ENCODE measurements at places on chromosomes 7 and 10. TPM values are rescaled to one million over a fixed set of nuclear protein-coding genes. Genes with fewer than 3 reads are reported as not detected.

DNA sequence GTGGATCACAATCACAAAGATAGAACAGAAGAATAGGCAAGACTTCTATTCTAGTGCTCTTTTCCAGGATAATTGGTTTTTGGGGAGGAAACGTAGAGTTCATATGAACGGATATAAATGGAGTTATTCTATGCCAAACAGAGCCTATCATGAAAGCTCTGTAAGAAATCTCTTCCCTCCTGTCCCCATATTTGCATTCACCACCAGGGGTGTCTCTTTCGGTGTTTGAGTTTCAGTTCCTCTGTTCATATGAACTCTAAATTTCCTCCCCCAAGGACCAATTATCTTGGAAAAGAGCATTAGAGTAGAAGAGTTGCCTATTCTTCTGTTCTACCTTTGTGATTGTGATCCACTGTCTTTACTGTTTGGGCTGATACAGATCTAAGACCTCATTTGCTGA is 48.3 kb upstream of the CDC14C start:
- no peak for DNase-seq

DNA sequence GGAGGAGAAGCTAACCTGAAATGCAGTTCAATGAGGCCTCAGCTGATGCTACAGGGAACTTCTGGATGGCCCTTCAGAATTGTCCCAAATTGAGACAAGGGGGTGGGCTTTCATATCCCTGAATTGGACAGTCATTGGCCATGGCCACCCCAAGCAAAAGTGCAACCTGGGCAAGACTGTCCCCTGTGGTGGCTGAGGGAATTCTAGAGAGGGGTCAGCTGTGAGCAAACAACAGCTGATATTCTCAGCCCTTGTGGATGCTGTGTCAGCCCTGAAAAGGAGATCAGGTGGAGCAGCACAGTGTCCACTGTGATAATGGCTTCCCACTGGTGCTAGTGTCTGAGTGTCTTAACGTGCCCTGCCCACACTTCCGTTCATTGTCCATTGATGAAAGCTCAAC is 76.6 kb downstream of the SLC16A9 start:
- no peak for DNase-seq

- DNase-seq = no peak
Observed at GRCh38 chr7:20241194-20241910, 24.2 kb upstream of the MACC1 start.

- DNase-seq = no peak
Observed at GRCh38 chr7:25775999-25776743, 375.8 kb upstream of the NFE2L3 start.

ITIH5 gene
- total RNA-seq = 42.0 TPM

- peak; percentile 16 for DNase-seq
Observed at GRCh38 chr10:119659951-119660350, 8.8 kb downstream of the BAG3 start.

BMPER gene
- 5.0 TPM for total RNA-seq

DNA sequence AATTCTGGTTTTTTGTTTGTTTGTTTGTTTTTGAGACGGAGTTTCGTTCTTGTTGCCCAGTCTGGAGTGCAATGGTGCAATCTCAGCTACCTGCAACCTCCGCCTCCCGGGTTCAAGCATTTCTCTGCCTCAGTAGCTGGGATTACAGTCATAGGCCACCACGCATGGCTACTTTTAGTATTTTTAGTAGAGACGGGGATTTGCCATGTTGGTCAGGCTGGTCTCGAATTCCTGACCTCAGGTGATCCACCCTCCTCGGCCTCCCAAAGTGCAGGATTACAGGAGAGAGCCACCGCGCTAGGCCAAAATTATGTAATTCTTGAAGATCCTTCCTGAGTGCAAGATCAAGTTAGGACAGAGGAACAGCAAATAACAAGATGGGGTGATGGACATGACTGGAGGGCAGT is 719 bp downstream of the ZNF33B start:
- DNase-seq = no peak

DNA sequence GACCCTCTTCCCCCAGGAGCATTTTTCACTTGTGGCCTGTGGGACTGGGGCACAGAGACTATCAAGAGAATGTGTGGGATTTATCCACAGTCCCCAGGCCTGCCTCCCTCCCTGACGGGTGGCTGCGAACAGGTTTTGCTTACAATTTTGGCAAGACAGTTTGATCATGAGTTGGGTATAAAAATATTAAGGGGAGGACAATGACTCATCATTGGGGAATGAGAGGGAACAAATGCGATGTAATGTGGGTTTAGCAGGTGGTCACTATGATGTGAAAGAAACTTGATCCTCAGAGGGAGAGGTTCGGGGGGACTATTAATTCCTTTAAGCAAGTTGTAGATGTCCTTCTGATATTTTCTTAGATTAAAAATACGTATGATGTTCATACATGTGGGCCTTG is 52.2 kb downstream of the EMX2 start:
- DNase-seq = no peak

DNA sequence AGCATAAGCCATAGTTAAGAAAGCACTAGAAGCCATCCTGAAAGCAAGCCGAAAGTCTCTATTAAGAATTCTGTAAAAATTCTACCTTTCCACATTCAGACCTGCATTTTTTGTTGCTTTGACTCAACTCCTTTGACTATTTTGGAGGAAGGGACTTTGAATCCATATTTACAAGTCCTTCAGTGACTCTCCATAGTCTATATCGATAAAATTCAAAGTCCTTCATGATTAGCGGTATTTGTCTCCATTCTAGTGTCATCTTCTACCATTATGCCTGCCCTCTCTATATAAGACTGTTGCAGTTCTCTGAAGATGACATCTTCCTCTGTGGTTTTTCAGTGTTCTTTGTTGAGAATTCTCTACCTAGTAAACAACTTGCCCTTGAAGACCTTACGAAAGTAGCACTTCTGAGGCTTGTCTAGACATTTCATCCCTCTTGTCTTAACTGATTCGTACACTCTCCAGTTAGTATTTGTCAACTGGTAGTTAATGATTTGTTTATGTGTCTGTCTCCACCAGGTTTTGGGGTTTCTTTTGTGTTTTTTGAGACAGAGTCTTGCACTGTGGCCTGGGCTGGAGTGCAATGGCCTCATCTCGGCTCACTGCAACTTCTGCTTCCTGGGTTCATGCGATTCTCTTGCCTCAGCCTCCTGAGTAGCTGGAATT is 1.7 kb downstream of the CCSER2 start:
- no peak for DNase-seq

DNA sequence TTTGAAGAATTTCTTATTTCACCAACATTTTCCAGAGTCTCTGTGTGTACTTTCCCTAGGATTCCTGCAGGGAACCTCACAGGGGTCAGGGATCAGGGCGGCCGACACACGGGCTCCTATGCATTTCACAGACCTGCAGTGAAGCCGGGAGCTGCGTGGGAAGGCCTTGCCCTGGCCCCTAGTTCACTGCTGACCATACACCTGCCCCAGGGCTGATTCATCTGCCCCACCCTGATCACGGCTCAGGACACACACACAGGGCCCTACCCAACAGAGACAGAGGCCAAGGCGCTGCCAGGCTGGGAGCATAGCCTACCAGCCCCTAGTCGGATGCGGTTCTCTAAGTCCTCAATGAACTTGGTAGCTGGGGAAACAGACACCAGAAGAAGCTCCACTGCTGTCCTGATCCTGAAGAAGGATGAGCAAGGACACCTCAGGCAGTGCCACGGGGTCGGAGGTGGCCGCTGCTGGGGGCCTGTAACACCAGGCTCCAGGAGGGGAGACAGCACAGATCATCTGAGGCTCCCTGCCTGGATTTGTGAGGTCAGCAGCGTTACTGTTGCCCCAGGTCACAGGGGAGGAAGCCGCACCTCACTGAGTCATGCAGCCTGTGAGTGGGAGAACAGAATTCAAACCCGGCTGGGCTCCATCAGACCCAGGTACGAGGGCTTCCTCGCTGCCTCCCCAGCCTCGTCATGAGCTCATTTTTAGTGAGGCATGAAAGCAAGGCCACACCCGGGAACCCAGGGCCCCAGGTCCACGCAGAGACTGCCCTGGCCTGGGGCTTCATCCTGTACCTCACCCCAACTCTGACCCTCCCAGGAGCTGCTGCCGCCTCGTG is 278.8 kb upstream of the PPP2R2D start:
- no peak for DNase-seq

EBLN1 gene
- not detected for total RNA-seq

- DNase-seq = no peak
Observed at GRCh38 chr7:131537571-131537978, 18.9 kb downstream of the PODXL start.

CADPS2 gene
- total RNA-seq = 38.4 TPM

DNA sequence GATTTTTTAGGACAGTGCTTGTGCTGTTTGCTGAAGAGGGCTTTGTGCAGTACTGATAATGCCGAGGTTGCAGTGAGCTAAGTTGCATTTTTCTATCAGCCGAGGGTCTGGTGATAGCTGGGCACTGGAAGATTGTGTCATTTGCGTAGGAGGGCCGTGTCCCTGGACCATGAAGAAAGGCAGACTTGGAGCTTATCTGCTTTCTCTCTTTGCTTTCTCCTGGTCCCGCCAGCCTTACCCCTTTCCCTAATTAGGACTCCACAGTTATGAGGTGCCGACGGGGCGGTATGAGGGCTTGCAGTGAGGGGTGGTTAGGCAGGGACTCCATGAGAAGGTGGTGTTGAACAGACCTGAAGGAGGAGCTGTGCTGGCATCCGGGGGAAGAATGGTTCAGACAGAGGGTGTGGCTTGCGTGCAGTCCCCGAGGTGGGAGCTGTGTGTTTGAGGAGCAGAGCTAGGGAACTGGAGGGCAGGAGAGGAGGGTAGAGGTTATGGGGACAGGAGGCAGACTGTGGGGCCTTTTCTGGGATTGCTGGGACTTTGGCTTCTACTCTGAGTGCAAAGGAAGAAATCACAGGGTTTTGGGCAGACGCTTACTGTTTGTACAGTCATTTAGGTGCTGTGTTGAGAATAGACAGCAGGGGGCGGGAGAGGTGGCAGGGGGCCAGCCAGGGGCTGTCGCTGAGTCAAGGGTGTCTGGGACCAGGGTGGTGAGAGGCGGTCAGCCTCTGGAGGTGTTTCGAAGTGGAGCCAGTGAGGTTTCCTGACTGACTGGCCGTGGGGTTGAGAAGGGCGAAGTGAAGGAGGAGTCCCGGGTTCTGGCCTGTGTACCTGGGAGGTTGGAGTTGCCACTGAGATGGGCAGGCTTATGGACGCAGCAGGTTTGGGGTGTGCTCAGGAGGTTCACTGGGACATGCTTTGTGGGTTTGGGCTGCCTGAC is 43.4 kb downstream of the PRF1 start:
- peak; percentile 56 for DNase-seq

OGDH gene
- 114 TPM for total RNA-seq

SEMA3D gene
- 1.4 TPM for total RNA-seq

NYAP1 gene
- 1.2 TPM for total RNA-seq

SRRM3 gene
- 1.6 TPM for total RNA-seq

DNA sequence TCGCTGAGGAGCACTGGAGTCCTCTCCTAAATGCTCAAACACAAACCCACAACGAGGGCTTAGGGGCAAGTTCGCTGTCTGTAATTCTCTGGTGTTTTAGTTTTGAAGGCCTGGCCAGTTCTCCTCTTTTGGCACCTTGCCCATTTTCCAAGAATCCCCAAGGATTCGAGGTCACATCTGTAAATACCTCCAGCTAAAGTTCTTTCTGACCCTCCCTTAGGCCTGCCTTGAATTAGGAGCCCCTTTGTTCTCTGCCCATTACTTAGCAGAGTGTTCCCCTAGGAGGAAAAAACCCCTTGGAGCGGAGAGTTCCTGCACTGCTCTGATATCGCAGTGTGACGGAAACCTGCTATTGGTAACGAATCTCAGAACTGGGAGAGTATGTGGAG is 743 bp upstream of the PYROXD2 start:
- DNase-seq = no peak

GRCh38 chr7:16817536-16817935 is 12.7 kb upstream of the AGR2 start:
- no peak for DNase-seq

DNA sequence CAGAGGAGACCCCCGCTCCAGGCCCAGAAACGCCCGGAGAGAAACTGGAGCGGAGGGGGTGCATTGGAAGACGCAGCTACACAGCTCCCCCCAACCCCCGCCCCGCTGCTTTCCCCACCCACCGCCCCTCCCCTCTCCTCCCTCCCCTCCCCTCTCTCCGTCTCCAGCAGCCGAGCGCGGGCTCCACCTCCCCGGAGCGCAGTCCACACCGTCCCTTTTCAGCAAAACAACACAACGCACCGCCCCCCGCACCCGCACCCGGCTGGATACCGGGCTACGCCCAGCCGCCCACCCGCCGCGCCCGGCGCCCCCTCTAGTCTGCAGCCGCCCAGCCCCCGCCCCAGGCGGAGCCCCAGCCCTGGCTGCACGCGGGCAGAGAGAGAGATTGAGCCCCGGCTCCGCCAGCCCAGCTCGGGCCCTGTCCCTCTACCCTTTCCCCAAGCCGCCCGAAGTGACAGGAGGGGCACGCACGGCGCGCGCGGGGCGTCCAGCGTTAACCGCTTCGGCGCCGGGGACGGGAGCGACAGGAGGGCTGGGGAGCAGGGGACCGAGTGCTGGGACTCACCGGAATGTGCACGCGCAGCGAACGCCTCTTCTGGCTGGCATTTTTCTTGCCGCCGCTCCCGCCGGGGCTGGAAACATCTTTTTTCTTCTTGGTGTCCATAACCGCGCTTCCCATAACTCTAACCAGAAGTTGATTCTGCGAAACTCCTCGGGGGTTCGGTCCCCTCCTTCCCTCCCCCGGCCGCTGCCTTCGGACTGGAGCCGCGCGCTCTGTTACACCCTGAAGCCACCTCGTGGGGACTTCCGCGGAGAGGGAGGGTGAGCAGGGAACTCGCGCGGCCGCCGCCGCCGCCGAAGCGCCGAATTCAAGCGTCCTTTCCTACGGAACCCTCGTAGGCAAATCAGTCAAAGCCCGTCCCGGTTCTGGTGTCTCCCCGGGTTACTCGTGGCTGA is 695 bp downstream of the PRKAG2 start:
- DNase-seq = peak; percentile 74

DNA sequence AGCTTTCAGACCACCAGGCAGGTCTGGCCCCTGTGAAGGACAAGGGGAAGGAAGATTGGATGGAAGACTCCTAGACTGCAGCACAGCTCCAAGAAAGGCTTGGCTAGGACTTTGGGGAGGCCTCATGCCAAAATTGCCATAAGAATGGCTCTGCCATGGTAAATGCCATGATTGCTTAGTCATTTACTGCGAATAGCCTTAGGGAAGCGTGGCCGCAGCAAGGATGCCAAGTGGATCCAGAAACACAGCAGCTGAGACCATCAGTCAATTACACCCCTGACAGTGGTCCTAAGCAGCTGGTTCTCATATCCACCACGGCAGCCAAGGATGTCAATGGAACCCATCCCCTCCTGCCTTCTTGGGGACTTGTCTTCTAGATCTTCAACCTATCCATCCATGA is 88.2 kb upstream of the AUTS2 start:
- DNase-seq = no peak

GRCh38 chr7:148712678-148713329 is 14.1 kb downstream of the CUL1 start:
- no peak for DNase-seq

DNA sequence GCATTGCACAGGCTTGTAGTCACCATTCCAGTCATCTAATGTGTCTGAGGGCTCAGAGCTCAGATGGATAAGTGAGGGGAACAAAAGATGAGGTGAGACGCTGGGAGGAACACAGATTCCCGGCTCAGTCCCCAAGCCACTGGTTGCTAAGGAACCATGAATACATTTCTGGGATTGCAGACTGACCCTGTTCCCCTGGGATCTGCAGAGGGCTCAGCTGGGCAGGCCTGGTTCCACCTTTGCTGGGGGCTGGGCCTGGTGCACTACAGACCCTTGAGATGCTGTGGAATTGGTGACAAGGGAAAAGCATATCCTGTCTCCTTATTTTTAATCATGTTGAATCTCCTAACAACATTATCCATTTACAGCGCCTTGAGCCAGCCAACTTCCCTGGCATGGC is 19.2 kb downstream of the ELFN1 start:
- no peak for DNase-seq

GRCh38 chr7:101390901-101391301 is 28.2 kb downstream of the COL26A1 start:
- DNase-seq = no peak

Measured in mucosa of gallbladder (tissue), 1 donor.